Activated naive CD4-positive, alpha-beta T cell treated with anti-CD3 and anti-CD28 coated beads, Interleukin-2, amount 10 ng/mL, durations not matched to agents 7 days and 5 days (primary cell): ENCODE measurements at places on chromosomes 6 and 20.

DNA sequence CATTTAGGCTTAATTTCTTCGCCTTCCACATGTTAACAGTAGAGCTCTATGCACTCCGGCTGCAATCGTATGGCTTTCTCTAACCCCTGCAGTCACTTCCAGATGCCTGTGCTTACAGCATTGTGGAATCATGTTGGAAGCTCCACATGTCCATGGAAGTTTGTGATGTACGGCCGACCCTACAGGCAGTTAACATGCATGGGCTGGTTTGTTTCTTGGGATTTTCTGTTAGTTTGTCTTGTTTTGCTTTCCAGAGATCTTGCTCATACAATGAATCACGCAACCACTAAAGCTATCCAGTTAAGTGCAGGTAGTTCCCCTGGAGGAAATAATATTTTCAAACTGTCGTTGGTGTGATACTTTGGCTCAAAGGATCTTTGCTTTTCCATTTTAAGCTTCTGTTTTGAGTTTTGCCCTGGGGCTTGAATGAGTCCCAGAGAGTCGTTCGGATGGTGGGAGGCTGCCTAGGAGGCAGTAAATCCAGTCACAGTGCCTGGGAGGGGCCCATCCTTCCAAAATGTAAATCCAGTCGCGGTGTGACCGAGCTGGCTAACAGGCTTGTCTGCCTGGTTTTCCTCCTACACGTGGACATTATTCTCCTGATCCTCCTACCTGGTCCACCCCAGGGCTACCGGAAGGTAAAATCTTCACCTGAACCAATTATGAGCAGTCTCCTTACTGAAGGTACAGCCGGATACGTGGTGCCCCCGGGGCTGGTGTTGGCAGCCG lies 225.9 kb downstream of the SMOC2 start:
- no peaks in the 10 kb centered on the region for H3K27me3 ChIP-seq
- no peak overlapping the region for H3K4me3 ChIP-seq
- no peaks in the 10 kb centered on the region for H3K36me3 ChIP-seq
- no peaks in the 10 kb centered on the region for H3K4me1 ChIP-seq
- H3K27ac ChIP-seq = no peak overlapping the region

GRCh38 chr6:3136292-3137011 lies 17.9 kb downstream of the BPHL start:
- peaks cover 8% of the 10 kb centered on the region for H3K4me1 ChIP-seq
- H3K36me3 ChIP-seq = peaks cover 2% of the 10 kb centered on the region
- H3K27ac ChIP-seq = no peak overlapping the region
- DNase-seq = no peak

DNA sequence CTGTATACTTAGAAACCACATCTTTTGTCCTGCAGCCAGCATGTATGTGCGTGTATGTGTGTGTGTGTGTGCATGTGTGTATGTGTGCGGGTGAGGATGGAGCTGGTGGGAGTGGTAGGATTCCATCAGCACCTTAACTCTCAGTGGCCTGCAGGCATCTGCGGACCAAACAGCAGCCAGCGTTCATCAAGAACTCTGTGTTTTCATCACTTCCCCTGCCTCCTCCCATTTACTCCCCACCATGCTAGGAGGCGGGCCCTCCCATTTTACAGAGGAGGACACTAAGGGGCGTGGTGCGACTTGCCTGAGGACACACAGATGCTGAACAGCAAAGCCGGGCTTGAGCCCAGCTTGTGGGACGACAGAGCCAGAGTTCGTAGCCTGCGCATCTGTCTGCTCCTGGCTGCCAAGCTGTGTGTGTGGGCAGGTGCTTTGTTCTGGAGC lies 8.9 kb downstream of the VSTM2L start:
- H3K4me1 ChIP-seq = peaks cover 18% of the 10 kb centered on the region
- peak; percentile 40 for DNase-seq
- H3K27ac ChIP-seq = no peak overlapping the region
- H3K36me3 ChIP-seq = no peaks in the 10 kb centered on the region
- H3K4me3 ChIP-seq = no peak overlapping the region

- DNase-seq = no peak
- H3K27ac ChIP-seq = no peak overlapping the region
- no peaks in the 10 kb centered on the region for H3K36me3 ChIP-seq
- no peak overlapping the region for H3K4me3 ChIP-seq
- no peaks in the 10 kb centered on the region for H3K27me3 ChIP-seq
Measured at GRCh38 chr20:14219801-14220461, 117.5 kb downstream of the FLRT3 start.

- no peaks in the 10 kb centered on the region for H3K36me3 ChIP-seq
- peak overlapping the region; percentile 43 for H3K4me3 ChIP-seq
- peak; percentile 43 for DNase-seq
Measured at GRCh38 chr6:126170978-126171382, 168.9 kb upstream of the CENPW start.

DNA sequence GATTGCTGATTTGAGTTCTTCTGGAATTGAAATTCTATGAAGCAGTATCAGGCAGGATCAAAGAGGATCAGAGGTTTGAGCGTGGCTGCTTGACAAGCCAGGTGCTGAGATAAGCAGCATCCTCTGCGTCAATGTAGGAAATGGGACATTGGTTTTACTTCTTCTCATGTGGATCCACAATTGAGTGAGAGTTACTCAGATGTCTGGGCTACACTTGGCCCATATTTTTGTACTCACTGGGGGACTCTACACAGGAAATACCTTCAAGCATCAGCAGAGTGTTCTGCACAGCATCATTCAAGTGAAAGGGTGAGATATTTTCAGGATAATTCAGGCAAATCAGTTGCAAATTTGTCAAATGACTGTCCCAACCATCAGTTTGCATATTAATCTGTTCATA lies 613.9 kb upstream of the ARID1B start:
- H3K4me1 ChIP-seq = peaks cover 41% of the 10 kb centered on the region
- no peak overlapping the region for H3K27ac ChIP-seq
- no peak overlapping the region for H3K4me3 ChIP-seq
- DNase-seq = no peak

GRCh38 chr6:13664703-13665352 lies 46.8 kb downstream of the RANBP9 start:
- no peak overlapping the region for H3K4me3 ChIP-seq
- H3K27ac ChIP-seq = no peak overlapping the region
- peaks cover 67% of the 10 kb centered on the region for H3K4me1 ChIP-seq
- DNase-seq = no peak

GRCh38 chr6:126077810-126078776 lies 91.8 kb downstream of the TRMT11 start:
- no peaks in the 10 kb centered on the region for H3K36me3 ChIP-seq
- no peaks in the 10 kb centered on the region for H3K27me3 ChIP-seq
- no peak overlapping the region for H3K4me3 ChIP-seq
- H3K27ac ChIP-seq = no peak overlapping the region
- H3K4me1 ChIP-seq = no peaks in the 10 kb centered on the region

DNA sequence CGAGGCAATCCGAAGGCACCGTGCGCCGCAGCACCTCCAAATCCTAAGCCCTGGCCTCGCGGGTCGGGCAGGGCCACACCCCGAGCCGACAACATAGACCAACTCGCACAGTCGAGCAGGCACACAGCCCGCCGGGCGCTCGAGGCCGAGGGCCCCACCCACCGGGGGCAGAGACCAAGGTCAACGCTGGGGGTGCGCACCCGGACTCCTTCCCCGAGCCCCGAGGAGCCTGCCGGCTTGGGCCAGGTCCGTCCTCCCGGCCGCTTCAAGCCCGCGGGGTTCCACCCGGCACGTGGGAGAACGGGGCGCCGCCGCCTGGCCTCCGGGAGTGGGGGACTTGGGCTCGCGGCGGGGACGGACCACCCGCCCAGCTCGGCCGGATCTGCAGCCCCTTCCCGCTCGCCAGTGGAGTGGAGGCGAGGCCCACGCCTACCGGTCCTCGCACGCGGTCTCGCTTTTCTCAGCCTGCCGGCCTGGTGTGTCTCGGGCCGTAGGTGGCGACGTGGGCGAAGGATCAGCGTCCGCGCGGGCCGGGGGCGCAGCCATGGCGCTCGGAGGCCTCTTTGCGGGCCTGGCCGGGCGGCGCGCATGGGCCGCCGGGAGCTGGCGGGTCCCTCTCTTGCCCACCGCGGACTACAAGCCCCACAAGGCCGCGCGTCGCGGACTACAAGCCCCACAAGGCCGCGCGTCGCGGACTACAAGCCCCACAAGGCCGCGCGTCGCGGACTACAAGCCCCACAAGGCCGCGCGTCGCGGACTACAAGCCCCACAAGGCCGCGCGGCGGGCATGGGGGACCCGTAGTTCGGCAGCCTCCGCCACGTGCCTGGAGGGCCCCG lies at the start of gene UCKL1:
Gene UCKL1 (minus strand): TSS at position 590 of the 837 bp plus-strand sequence. CDS start 44 bp downstream, at position 546.
- peaks cover 48% of the 10 kb centered on the region for H3K4me1 ChIP-seq
- H3K27ac ChIP-seq = peak within 1 kb of the TSS; percentile 89
- DNase-seq = peak; percentile 93
- peaks cover 3% of the 10 kb centered on the region for H3K36me3 ChIP-seq
- no peaks in the 10 kb centered on the region for H3K27me3 ChIP-seq

DNA sequence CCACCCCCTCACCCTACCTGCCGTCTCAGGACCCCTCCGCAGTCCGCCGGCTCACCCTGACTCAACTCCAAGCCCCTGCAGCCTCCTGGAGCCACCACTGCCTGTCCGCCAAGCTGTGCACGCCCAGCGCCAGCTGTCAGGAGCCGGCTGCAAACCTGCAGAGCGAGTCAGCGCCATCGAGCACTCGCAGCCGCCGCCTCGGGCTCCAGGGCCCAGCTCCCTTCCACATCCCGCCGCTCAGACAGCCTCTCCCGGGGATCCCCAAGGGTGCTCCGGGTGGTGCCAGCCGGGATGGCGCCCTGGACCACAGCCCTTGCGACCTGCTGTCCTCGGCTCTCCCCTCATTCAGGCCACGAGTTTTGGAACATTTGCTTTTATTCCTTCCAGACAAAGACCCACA lies 4.3 kb downstream of the TNNC2 start:
- H3K4me3 ChIP-seq = no peak overlapping the region
- H3K36me3 ChIP-seq = peaks cover 1% of the 10 kb centered on the region
- H3K27ac ChIP-seq = no peak overlapping the region

- H3K4me1 ChIP-seq = no peaks in the 10 kb centered on the region
- no peaks in the 10 kb centered on the region for H3K36me3 ChIP-seq
- H3K27ac ChIP-seq = no peak overlapping the region
- DNase-seq = no peak
Measured at GRCh38 chr6:149887343-149887742, 10.6 kb downstream of the RAET1E start.

- H3K27ac ChIP-seq = no peak overlapping the region
- H3K4me1 ChIP-seq = no peaks in the 10 kb centered on the region
- H3K27me3 ChIP-seq = no peaks in the 10 kb centered on the region
- DNase-seq = no peak
- peaks cover 16% of the 10 kb centered on the region for H3K36me3 ChIP-seq
Measured at GRCh38 chr6:43211955-43212354, 17.3 kb downstream of the DNPH1 start.

DNA sequence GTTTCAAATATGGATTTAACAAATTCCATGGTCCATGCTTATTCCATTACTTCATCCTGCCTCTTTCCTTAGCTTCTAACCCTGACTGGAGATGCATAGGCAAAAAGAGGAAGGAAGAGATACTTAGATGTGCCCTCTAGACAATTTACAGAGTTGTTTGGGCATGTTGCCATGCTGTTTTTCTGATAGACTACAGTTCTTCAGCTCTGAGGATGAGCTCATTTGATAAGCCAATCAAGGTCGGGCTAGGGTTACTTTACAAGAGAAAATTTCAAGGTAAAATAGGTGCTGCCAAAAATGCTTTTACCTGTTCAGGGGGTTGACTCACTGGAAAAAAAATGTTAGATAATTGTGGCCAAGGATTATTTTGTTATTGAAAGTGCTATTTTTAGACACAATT lies 5.9 kb downstream of the HCRTR2 start:
- no peak for DNase-seq
- no peaks in the 10 kb centered on the region for H3K4me1 ChIP-seq
- H3K4me3 ChIP-seq = no peak overlapping the region

GRCh38 chr20:51275826-51276225 lies 252.9 kb upstream of the KCNG1 start:
- H3K4me3 ChIP-seq = no peak overlapping the region
- H3K36me3 ChIP-seq = no peaks in the 10 kb centered on the region
- no peak overlapping the region for H3K27ac ChIP-seq
- DNase-seq = no peak
- no peaks in the 10 kb centered on the region for H3K4me1 ChIP-seq

GRCh38 chr6:30149234-30149633 lies 11.8 kb downstream of the TRIM10 start:
- DNase-seq = no peak
- no peak overlapping the region for H3K27ac ChIP-seq
- no peaks in the 10 kb centered on the region for H3K36me3 ChIP-seq
- H3K4me3 ChIP-seq = no peak overlapping the region
- peaks cover 70% of the 10 kb centered on the region for H3K27me3 ChIP-seq

GRCh38 chr20:33693741-33694638 lies 7.8 kb upstream of the E2F1 start:
- H3K27ac ChIP-seq = peak overlapping the region; percentile 70
- H3K4me3 ChIP-seq = no peak overlapping the region
- peaks cover 10% of the 10 kb centered on the region for H3K27me3 ChIP-seq
- no peak for DNase-seq

- H3K4me3 ChIP-seq = no peak overlapping the region
- H3K36me3 ChIP-seq = no peaks in the 10 kb centered on the region
- H3K27ac ChIP-seq = no peak overlapping the region
- no peak for DNase-seq
Measured at GRCh38 chr20:17138237-17138636, 88.6 kb upstream of the PCSK2 start.

- no peaks in the 10 kb centered on the region for H3K36me3 ChIP-seq
- DNase-seq = no peak
- H3K4me3 ChIP-seq = no peak overlapping the region
- H3K27ac ChIP-seq = no peak overlapping the region
Measured at GRCh38 chr6:128302942-128303341, 217.5 kb downstream of the PTPRK start.

DNA sequence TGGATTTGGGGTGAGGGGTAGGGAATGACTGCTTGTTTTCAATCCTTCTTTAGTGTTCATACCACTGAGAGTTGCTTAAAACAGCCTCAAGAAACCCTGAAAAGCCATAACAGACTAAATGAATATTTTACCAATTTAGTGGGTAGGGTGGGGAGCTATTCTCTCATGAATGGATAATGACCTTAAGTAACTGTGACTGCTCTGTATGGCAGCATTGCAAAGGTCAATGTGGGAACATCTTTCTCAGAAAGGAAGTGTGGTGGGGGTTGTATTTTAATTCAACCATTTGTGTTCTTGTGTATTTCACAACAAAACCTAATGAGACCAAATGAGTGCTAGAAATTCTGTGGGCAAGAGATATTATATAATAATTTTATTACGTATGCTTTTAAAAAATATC lies 55.7 kb downstream of the PHACTR2 start:
- H3K27ac ChIP-seq = no peak overlapping the region
- H3K4me1 ChIP-seq = peaks cover 20% of the 10 kb centered on the region
- no peaks in the 10 kb centered on the region for H3K27me3 ChIP-seq
- no peaks in the 10 kb centered on the region for H3K36me3 ChIP-seq
